ENCODE measurements at places on chromosomes 11 and 22.

GRCh38 chr11:112623057-112623456 lies 338.2 kb upstream of the NCAM1 start:
- no peak for DNase-seq

GRCh38 chr11:11105361-11105760 lies 247.5 kb upstream of the ZBED5 start:
- DNase-seq: no peak

GRCh38 chr11:58900479-58901420 lies 38.5 kb upstream of the GLYATL1 start:
- no peak for DNase-seq

GRCh38 chr11:44407211-44407996 lies 97.5 kb upstream of the ALX4 start:
- no peak for DNase-seq

GRCh38 chr11:118674082-118674435 lies 5.4 kb downstream of the TREH start:
- no peak for DNase-seq

- DNase-seq: peak; percentile 11
These were observed 11.5 kb upstream of the RAB39A start for GRCh38 chr11:107916671-107917241.

- peak; percentile 10 for DNase-seq
These were observed 26.6 kb downstream of the SC5D start for GRCh38 chr11:121318848-121319834.

GRCh38 chr11:17515443-17516176 lies 28.6 kb downstream of the USH1C start:
- DNase-seq: no peak

GRCh38 chr11:10109806-10110205 lies 184.2 kb downstream of the SBF2 start:
- no peak for DNase-seq

GRCh38 chr11:58024601-58025091 lies 965 bp downstream of the OR9Q1 start:
- no peak for DNase-seq

DNA sequence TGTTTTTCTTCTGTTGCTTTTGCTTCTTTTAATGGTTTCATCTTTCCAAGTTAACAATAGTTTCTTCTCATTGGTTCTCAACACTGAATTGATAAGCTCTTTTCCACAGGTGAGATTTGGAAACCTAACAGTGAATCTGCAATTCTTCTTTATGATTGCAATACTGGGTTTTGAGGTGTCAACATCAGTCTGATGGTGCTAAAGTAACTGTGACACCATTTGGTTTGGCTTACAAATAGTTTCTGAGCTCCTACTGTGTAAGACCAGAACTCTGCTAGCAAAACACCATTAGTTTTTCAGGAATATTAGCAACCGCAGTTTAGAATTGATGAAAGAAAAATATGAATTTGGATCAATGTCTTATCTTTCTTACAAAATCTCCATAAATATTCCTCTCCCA lies 58.6 kb downstream of the MAML2 start:
- no peak for DNase-seq

DNA sequence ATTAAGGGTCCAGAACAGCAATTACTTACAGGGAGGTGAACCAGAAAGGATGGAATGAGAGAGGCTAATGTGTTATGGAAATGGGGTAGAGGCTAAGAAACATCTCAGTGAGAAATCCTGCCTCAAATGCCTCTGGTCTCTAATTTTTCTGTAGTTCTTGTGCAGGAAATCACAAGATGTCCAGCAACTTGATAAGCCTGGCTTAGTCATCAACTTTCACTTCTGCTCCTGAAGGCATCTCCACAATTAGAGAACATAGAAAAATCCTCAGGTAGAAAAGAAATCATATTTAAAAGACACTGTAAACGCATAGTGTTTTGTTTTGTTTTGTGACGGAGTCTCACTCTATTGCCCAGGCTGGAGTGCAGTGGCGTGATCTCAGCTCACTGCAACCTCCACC lies 18.7 kb downstream of the MRGPRX4 start:
- DNase-seq: no peak
